HCT116 (cell line): ENCODE measurements at places on chromosomes 11 and 22. TPM values are rescaled to one million over a fixed set of nuclear protein-coding genes. Genes with fewer than 3 reads are reported as not detected.

CST6 gene
- 68.1 TPM for total RNA-seq

TSKU gene
- total RNA-seq = 21.9 TPM

CEND1 gene
- total RNA-seq = 0.27 TPM

NARS2 gene
- 26.0 TPM for total RNA-seq

MTA2 gene
- total RNA-seq = 98.9 TPM

DNA sequence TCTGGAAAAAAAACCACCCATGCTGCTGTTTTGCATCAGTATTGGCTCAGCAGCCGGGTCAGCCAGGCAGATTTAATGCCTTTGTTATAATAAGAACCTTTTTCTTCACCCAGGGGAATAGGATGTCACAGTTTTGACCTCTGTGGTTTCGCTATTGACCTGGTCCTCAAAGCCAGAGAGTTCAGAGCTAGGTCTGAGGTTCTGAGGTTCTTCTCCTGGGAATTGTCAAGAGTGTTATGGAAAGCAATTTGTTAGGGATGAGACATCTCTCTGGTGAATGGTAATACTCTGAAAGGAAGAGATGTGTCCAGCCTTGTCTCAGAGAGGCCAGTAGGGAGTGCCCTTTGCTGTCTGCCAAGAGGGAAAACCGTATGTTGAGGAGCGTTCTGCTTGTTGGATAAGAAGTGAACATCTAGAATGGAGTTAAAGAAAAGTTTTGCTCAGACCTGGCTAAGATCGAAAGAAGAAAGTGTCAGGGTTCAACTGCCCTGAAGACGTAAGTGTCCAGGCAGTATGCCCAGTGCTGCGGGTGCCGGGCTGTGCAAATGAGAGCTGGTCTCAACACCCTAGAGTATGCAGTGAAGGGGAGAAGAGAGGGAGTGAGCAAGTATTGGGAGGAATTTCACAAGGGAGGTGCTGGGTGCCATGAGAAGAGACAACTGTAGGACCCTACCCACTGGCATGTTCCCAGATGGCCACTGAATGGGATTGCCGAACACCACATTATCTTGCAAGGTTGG, 150.9 kb upstream of the TTC12 start:
- H3K4me3 ChIP-seq = no peak overlapping the region
- no peaks in the 10 kb centered on the region for H3K36me3 ChIP-seq
- DNase-seq = no peak
- H3K27ac ChIP-seq = no peak overlapping the region

DNA sequence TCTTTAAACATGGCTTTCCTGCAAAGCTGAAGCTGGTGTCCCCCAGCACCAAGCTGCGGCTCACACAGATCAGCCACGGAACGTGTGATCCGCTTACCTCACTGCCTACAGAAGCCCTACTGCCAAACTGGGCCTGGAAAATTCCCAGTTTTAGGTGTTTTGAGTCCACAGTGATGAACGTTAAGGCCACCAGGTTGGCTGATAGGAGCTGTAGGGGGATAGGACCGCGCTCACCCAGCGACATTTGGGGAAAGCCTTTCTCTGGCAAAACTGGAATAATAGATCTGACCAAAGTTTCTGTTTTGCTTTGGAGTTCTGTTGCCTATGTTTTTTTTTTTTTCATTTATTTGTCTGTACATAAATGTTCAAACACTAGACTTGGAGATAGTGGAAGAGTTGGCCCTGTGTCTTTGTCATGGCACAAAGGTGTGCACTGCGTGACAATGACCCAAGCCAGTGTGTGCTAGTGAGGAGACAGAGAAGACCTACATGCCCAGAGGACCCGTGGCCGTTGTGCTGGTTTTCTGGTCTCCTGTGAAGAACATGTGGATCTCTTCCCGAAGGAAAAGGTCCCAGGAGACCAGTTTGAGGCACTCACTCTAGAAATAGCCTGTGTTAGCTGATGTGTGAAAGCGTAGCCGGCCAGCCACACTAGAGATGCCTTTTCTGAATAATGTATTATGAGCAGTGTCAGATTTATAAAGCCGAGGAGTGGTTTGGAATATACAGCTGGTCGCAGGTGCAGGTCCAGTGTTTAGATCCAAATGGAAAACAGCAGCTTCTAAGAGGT, 15.0 kb downstream of the ASPHD2 start:
- no peak overlapping the region for H3K4me3 ChIP-seq
- no peaks in the 10 kb centered on the region; the same call in 1 of the 2 replicates for H3K36me3 ChIP-seq
- H3K27ac ChIP-seq = no peak overlapping the region
- H3K27me3 ChIP-seq = no peaks in the 10 kb centered on the region
- DNase-seq = no peak

- H3K27me3 ChIP-seq = no peaks in the 10 kb centered on the region
- no peaks in the 10 kb centered on the region for H3K4me1 ChIP-seq
- H3K27ac ChIP-seq = no peak overlapping the region
- DNase-seq = no peak
- peaks cover 48% of the 10 kb centered on the region for H3K36me3 ChIP-seq
Measured at GRCh38 chr11:118373871-118374270, 14.5 kb downstream of the UBE4A start.

DNA sequence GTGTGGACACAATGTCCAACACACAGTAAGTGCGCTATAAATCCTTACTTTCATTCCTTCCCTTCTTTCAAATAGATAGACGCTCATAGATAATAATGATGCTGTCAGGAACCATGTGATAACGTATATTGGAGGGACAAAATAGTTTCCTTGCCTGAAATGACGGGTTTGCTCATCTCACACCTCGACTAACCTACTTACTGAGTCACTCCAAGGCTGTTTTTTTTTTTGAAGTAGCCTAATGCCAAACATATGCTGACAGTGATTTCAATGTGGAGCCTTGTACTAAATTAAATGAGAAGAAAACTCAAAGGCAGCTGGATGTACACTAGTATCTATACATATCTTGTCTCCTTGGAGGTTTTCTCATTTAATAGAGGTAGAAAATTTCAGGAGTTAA, 400.5 kb downstream of the NELL1 start:
- H3K4me3 ChIP-seq = no peak overlapping the region
- DNase-seq = no peak
- no peaks in the 10 kb centered on the region for H3K27me3 ChIP-seq
- H3K27ac ChIP-seq = no peak overlapping the region

DNA sequence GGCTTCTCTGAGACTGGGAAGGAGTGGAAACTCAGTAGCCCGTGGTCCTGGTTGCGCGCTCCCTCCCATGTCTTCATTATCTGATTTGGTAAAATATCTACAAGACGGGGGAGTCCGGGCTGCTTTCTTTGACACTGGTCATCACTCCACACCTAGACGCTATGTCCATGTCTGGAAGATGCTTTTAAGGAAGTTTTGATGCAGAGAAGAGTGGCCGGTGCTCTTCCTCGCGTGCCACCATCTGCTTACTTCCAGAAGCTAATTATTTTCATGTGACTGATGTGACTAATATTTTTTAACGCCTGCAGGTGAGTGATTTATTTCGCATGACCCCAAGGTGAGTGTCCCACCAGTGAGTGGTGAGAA, 339 bp upstream of the TRIM21 start:
- peaks cover 10% of the 10 kb centered on the region; the same call in 1 of the 2 replicates for H3K4me1 ChIP-seq
- H3K27me3 ChIP-seq = no peaks in the 10 kb centered on the region
- H3K36me3 ChIP-seq = no peaks in the 10 kb centered on the region
- H3K4me3 ChIP-seq = peak overlapping the region; percentile 96

- H3K36me3 ChIP-seq = peaks cover 34% of the 10 kb centered on the region
- H3K4me3 ChIP-seq = no peak overlapping the region
- DNase-seq = peak; percentile 51
- peak overlapping the region; percentile 82; the same call in 1 of the 2 replicates for H3K27ac ChIP-seq
Measured at GRCh38 chr11:57800444-57801182, 39.0 kb downstream of the CTNND1 start.

GRCh38 chr22:30855677-30856518, 112.7 kb downstream of the MORC2 start:
- H3K36me3 ChIP-seq = no peaks in the 10 kb centered on the region
- H3K4me1 ChIP-seq = no peaks in the 10 kb centered on the region
- DNase-seq = no peak
- H3K27me3 ChIP-seq = no peaks in the 10 kb centered on the region

GRCh38 chr11:22674470-22675439, 8.3 kb downstream of the GAS2 start:
- H3K27ac ChIP-seq = no peak overlapping the region
- DNase-seq = no peak
- peaks cover 25% of the 10 kb centered on the region for H3K27me3 ChIP-seq
- no peaks in the 10 kb centered on the region for H3K36me3 ChIP-seq
- no peaks in the 10 kb centered on the region for H3K4me1 ChIP-seq

GRCh38 chr22:45906946-45907345, 70.0 kb downstream of the WNT7B start:
- H3K36me3 ChIP-seq = no peaks in the 10 kb centered on the region
- DNase-seq = no peak
- no peak overlapping the region for H3K27ac ChIP-seq

DNA sequence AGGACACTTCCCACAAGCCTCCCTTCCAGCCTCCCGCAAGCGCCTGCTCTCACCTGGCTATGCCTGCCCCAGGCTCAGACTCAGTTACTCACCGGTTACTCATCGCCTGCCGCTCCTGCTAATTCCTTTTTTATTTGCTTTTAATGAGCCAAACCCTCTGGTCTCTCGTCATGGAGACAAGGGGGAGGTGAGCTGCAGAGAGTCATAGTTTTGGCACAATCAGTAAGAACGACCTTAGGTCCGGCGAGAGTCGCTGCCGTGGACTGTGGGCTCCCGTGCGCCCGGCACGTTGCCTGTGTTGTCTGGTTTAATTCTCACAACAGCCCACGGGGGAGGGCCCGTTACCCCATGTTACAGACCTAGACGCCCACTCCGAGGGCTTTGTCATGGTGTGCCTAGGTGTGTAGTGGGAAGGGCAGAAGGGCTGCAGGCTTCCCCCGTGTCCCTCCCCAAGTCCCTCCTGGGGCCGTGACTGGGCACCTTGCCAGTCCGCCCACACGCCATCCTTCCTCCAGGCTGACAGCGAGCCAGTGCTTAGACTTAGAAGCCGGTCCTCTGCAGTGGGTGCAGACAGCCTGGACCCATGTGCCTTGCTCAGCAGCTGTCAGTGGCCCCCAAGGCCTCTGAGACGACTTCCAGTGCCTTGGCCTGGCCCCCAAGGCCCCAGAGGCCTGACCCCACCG, 42.2 kb downstream of the WNT7B start:
- peaks cover 25% of the 10 kb centered on the region for H3K4me1 ChIP-seq
- H3K27ac ChIP-seq = peak overlapping the region; percentile 45

DNA sequence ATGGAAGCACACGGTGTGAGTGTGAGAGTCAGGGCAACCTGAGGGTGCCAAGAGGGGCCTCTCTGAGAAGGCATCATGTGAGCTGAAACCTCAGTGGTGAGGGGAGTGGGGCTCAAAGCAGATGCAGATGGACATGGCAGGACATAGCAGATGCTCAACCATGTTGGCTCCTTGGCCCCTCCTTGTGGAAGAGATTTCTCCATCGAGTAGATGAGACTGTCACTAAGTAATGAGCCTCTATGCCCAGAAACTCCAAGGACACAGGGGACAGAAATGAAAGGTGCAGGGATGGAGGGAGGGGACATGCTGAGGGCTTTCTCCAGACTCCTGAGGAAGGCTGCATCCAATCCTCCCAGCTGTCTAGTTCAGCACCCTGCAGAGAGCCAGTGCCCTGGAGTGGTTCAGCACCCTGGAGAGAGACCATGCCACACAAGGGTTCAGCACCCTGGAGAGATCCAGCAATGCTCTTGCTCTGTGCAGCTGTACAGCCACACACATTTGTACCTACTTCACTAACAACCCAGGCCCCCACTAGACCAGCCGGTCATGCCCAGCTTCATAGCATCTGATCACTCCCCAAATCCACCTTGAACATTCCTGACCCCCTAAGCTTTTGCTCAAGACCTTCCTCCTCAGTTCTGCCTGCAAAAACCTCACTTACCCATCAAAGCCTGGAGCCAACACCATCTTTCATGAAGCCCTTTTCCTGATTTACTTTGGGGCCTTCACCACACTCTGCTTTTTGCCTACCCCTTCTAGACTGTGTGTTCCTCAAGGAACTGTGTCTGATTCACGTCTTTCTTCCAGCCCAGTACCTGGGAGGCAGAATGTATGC, 252.0 kb downstream of the CTTN start:
- peaks cover 7% of the 10 kb centered on the region; the same call in 1 of the 2 replicates for H3K27me3 ChIP-seq
- DNase-seq = peak; percentile 22
- no peaks in the 10 kb centered on the region for H3K36me3 ChIP-seq

DNA sequence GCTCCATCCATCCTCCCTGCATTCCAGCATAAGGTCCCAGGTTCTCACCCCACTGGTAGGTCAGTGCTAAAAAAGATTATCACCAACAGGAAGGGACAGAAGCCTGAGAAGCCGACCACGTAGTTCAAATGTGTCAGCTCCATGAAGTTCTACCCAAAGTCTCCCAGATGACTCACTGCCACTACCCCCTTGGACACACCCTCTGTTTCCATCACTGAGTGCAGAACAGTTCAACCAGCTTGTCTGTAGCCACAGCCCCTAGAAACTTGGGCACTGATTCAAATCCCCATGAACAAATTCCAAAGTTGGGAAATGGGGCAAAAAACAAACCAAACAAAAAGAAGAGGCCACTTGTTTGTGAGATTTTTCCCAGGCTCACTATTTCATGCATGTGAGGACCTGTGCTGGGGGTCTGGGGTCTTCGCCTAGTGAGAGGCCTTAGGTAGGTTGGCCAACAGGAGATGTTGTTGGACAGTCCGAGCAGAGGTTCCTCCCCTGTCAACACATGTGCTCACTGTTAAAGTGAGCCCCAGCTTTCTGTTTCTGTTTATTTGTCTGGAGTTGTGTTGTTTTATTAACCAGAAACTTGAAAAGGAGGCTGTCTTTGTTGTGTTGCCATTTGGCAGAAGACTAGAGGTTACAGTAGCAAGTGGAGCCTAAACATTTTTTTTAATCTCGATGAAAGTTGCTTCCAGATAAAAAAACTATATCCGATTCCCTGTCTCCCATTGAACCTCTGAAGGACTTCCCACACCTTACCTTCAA, 24.2 kb upstream of the FLI1 start:
- no peak overlapping the region for H3K4me3 ChIP-seq
- H3K27me3 ChIP-seq = peaks cover 53% of the 10 kb centered on the region
- no peaks in the 10 kb centered on the region for H3K4me1 ChIP-seq

GRCh38 chr22:46674367-46674781, 54.2 kb downstream of the GRAMD4 start:
- no peaks in the 10 kb centered on the region for H3K4me1 ChIP-seq
- no peak overlapping the region for H3K4me3 ChIP-seq
- no peaks in the 10 kb centered on the region for H3K27me3 ChIP-seq

DNA sequence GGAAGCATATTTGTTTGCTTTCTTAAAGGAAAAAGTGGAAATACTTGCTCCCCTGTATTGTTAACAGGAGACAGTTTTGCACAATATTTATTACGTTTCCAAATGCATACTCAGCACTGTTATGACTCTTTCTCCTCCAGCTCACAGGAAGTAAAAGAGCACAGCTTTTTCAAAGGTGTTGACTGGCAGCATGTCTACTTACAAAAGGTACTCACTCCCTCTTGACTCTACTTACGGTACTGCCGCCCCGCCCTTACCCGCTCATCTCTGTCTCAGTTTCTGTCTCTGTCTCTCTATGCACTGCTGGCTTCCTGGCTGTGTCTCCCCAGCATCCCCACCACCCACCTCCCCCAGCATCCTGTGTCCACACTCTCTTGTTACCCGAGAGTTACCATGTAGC, 32.2 kb upstream of the MYO18B start:
- H3K4me1 ChIP-seq = no peaks in the 10 kb centered on the region
- H3K27ac ChIP-seq = no peak overlapping the region
- no peak for DNase-seq
- no peak overlapping the region for H3K4me3 ChIP-seq
- H3K36me3 ChIP-seq = no peaks in the 10 kb centered on the region
- no peaks in the 10 kb centered on the region for H3K27me3 ChIP-seq

GRCh38 chr11:28735511-28735910, 627.3 kb downstream of the METTL15 start:
- DNase-seq = no peak
- H3K27ac ChIP-seq = no peak overlapping the region
- no peaks in the 10 kb centered on the region for H3K27me3 ChIP-seq
- H3K4me1 ChIP-seq = no peaks in the 10 kb centered on the region
- no peaks in the 10 kb centered on the region for H3K36me3 ChIP-seq

GRCh38 chr11:43985386-43985752, 42.9 kb downstream of the C11orf96 start:
- H3K4me3 ChIP-seq = no peak overlapping the region
- no peaks in the 10 kb centered on the region for H3K27me3 ChIP-seq
- no peak for DNase-seq
- no peak overlapping the region for H3K27ac ChIP-seq
